ENCODE measurements at places on chromosomes 1 and 21. TPM values are rescaled to one million over a fixed set of nuclear protein-coding genes. Genes with fewer than 3 reads are reported as not detected.

RCSD1 gene
- total RNA-seq, result 4.3 TPM

LDLRAD1 gene
- total RNA-seq, result not detected

RUNX3 gene
- 1.9 TPM for total RNA-seq

EVI5 gene
- 54.3 TPM for total RNA-seq

ALPL gene
- 25.8 TPM for total RNA-seq

HSPG2 gene
- 17.9 TPM for total RNA-seq

BRDT gene
- not detected for total RNA-seq

ABCA4 gene
- 0.87 TPM for total RNA-seq

SLAMF6 gene
- not detected for total RNA-seq

EBNA1BP2 gene
- total RNA-seq, result 57.9 TPM

MAEL gene
- total RNA-seq, result 1.8 TPM

FMO4 gene
- 2.0 TPM for total RNA-seq

RHBDL2 gene
- 5.0 TPM for total RNA-seq

PSMB4 gene
- 189 TPM for total RNA-seq

SH2D2A gene
- total RNA-seq, result 0.51 TPM

NUDC gene
- total RNA-seq, result 113 TPM

ETV3L gene
- total RNA-seq, result not detected

OR2L8 gene
- total RNA-seq, result 0.68 TPM
